Karpas-422 (cell line): ENCODE measurements at places on chromosomes 1 and 21.

DNA sequence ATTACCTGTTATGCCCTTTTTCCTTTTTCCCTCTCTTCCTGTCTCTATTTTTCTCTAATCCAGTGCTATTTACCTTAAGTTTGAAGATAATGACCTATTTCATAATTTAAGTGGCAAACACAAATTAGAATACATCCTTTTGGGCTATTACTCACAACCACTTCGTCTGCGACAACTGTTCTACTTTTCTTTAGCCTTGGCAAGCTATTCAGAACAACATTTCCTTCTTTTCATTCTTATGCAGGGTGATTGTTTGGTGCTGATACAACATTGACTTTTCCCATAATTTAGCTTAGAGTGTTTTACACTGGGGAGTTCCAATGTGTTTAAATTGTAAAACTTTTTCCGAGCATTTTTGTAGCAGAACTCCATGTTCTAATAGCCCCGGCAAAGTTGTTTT is 86.6 kb upstream of the S1PR1 start:
- no peak for DNase-seq

- DNase-seq = no peak
These were observed 9.1 kb upstream of the COA7 start for GRCh38 chr1:52706941-52707926.

DNA sequence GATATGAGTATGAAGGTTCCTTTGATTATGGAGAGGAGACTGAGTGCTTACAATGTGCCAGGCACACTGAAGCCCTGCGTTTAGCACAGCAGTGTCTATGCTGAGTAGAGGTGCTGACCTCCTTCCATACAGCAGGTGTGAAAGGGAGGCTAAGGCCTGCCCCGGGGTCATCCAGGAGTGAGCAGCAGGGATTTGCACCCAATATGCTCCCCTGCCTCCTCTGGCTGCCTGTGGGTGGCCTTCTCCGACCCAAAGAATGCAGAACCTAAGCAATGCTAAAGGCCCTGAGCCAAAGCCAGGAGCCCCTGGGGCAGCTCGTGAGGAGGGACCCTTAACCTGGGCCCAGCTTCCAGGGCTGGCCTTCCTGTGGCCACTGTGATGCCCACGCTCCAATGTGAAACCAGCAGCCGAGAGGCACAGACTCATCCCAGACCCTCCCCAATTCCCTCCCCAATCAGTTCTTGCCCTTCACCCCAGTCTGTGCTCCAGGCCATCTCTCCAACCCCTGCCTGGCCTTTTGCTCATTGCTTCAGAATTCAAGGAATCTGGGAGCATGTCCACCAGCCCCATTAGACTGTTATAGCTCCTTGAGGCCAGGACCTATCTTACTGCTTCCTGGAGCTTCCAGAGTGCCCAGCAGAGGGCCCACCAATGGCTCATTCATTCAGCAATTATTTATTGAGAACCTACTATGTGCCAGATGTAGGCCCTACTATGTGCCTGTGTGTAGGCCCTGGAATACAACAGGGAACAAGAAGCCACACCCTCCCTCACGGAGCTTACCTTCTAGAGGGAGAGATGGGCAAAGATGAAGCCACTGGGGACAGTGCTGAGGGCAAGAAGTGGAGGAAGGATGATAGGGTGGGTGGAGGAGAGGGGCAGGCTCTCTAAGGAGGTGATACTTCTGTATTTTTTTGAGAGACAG is 53.3 kb downstream of the TAS1R2 start:
- no peak for DNase-seq

GRCh38 chr21:38996355-38996754 is 186.9 kb downstream of the PSMG1 start:
- DNase-seq = no peak

DNA sequence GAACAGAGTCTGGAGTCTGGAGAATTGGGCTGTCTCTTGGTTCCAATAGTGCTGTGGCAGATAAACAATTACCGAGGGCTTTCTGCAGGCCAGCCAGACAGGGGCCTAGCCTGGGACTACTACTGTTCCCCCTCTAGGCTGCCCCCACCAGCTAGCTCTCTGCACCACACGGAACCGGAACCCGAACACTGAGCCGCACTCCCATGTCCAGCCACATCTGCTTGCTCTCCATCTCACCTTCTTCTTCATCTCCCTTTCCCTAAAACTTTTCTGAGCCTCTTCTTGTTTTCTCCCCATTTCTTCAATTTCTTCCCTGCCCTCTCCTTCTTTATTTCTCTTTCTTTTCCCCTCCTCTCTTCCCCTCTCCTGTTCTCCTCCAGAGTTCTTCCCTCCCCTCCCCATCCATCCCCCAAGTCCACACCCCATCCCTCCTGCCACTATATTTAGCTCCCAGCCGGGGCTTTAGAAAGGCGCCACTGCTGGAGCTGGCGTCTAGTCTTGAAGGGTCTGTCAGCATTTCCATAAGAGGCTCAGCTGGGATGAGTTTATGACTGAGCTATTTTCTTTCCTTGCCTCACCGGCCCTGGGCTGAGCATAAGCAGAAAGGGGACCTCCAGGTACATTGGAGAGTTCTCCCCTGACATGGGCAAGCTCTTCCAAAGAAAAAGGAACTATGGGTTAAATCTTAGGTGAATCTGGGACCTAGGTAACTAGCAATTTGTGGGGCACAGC is 25.7 kb upstream of the ATP2B4 start:
- DNase-seq = no peak

DNA sequence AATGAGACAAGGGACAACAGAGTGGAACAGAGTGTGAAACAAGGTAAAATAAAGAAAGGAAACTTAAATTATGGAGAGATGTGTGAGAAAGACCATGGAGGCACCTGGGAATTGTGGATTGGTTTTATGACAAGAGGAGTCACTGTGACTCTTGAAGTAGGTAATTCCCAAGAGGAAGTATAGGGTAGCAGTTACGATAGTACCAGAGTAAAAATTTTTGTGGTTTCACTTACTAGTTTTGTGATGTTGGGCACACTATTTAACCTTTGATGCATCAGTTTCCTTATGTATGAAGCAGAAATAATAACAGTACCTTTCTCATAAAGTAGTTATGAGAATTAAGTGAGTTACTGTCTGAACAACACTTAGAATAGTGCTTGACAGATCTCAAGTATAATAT is 267.9 kb upstream of the DPYD start:
- no peak for DNase-seq

- DNase-seq = no peak
These were observed 880.2 kb downstream of the LTN1 start for GRCh38 chr21:28112511-28112910.

GRCh38 chr1:16971341-16972188 is 8.9 kb downstream of the MFAP2 start:
- DNase-seq = no peak

DNA sequence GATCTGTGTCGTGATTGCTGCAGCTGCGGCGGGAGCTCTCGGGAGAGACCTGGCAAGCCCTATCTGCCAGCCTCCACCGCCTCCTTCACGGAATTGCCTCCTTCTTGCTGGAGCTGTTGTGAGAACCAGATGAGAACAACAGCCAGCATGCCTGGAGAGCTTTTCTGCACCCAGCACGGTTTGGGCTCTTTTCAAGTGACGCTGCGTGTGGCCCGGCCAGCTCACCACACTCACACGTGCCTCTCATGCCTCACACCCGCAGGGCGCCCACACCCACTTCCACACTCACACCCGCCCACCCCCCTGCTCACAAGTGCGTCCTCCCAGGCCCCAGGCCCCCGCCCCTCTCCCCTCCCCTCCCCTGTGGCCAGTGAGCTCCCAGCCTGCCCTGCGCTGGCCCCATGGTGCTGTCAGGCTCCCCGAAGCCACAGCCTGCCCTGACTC is 135.7 kb upstream of the RUNX3 start:
- no peak for DNase-seq

- no peak for DNase-seq
These were observed 26.4 kb upstream of the FMO1 start for GRCh38 chr1:171221665-171222591.

- DNase-seq = no peak
These were observed 29.2 kb downstream of the CDC7 start for GRCh38 chr1:91529856-91530255.

- DNase-seq = no peak
These were observed 441.5 kb downstream of the SMYD3 start for GRCh38 chr1:246065592-246065991.
